Immature natural killer cell (primary cell): ENCODE measurements at places on chromosomes 5 and 9. TPM values are rescaled to one million over a fixed set of nuclear protein-coding genes. Genes with fewer than 3 reads are reported as not detected.

STC2 gene
- not detected for polyA plus RNA-seq

PCDHGB2 gene
- not detected for polyA plus RNA-seq

IGFBPL1 gene
- polyA plus RNA-seq = not detected

ADGRD2 gene
- not detected for polyA plus RNA-seq

MEGF10 gene
- polyA plus RNA-seq = not detected

HTR4 gene
- not detected for polyA plus RNA-seq

EQTN gene
- not detected for polyA plus RNA-seq

NFIB gene
- polyA plus RNA-seq = not detected

NOXA1 gene
- polyA plus RNA-seq = 1.4 TPM

ENHO gene
- polyA plus RNA-seq = 9.2 TPM
